Stimulated activated CD8-positive, alpha-beta memory T cell treated with anti-CD3 and anti-CD28 coated beads, Interleukin-2, amount 100 ng/mL, for 48 hours (primary cell): ENCODE measurements at places on chromosomes 2 and 18.

DNA sequence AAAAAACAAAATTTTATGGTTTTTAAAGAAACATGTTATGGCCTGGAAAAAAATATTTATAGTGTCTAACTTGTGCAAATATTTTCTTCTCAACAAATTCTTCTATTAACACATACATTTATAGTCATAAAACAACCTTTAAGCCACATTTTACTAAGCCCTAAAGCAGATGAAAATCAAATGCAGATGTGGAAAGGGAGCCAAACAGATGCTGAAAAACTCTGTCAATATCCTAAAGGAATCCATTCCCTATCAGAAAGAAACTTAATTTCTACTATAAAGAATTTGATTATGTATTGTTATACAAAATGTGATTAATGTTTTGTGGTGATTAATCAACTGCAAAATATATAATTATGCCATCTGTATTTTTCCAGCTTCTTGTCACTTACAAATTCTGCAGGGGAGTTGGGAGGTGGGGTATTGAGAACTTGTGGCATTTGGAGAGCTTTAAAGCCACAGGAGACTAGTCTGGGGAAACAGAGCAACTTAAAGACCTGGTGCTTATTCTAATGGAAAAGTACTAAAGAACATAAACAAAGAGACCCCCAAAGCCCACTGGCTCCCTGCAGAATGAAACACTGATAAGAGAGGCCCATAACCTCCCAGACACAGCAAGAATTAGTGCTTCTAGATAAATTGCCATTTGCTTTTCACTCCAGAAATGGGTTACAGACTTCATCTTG lies 1721.0 kb upstream of the PIK3C3 start:
- DNase-seq: no peak

DNA sequence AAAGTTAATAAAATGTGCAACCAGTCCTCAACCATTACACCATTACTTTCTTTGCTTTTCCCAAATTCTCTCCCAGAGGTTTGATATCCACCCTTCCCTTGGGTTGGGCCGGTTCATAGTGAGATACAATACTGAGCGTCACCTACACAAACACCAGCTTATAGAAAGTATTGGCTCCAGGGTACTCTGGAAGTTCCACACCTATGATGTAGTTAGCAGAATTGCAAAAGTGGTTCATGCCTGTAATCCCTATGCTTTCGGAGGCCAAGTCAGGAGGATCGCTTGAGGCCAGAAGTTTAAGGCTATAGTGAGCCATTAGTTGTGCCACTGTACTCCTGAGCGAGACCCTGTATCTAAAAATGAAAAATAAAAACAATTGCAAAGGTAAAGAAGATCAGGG lies 15.3 kb upstream of the MAP4K3 start:
- DNase-seq: no peak

DNA sequence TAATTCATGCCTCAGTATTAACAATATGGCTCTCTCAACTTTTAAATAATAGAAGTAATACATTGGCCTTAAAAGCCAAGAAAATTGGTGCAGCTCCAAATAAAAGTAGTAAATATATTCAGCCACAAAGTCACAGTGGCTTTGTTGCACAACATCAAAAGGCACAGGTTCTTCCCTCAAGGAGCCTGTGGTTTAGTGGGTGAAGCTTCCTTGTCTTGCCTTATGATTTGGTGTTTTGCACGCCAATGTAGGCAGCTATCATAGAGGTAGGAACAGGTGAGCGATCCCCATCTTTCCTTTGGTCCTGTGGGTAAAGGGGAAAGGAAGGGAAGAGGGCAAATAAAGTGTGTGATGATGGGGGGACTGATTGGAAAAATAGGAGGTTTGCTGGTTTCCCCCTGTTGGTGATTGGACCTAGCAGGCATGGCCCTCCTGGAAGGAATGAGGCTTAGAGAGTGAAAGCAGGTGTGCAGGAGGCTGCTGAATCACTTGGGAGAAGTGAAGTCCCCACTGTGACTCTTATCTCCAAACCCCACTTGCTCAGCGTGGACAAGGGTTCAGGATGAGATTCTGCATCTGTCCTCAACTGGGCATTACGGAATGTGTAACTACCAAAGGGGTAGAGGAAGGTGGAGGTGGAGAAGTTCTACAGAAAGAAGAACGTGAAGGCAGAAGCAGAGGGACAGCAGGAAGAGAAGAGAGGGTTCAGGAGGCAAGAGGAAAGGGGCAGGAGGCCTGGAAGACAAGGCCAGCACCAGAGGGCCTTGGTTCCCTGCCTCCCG lies 20.1 kb upstream of the TNP1 start:
- no peak for DNase-seq

- DNase-seq: no peak
Observed at GRCh38 chr2:190572246-190572645, 37.7 kb upstream of the NEMP2 start.

- DNase-seq: no peak
Observed at GRCh38 chr2:209344349-209344748, 79.5 kb upstream of the MAP2 start.

DNA sequence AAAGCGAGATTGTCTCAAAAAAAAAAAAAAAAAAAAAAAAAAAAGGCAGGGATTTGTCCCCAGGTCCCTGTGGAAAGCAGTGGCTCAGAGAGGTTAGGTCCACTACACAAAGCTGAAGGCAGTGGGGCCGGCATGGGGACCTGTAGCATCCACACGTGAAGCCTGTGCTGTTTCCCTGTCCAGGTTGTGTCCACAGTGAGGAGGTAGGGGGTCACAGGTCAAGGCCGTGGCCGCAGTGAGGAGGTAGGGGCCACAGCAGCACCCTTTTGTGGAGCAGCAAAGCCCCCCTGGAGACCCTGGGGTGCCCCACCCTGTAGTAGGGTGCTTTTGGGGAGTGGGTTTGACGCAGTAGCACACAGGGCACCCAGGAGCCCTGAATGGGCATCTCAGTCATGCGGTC lies 14.0 kb downstream of the TMEM177 start:
- no peak for DNase-seq

DNA sequence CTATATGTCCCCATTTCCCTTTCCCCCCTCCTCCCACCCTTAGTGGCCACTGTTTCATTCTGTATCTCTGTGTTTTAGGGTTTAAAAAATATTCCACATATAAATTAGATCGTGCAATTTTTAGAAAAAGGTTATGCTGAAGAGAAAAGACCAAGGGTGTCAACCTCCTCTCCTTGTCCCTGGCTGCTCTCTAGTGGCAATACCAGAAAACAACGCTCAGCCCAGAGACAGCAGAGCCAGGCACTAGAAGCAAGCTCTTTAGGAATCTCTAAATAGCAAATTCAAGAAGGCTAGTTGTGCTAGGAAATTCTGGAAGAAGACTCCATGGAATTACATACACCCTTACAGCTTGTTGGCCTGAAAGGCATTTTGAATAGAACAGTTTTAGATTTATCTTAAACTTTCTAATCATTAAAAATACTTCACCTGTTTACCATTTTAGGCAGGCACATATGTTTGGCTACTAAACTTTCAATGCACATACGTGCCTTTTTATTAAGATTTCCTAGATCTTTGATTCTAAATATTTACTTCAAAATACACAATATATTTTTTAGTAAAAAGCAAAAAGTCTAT lies 35.1 kb upstream of the RASGRP3 start:
- DNase-seq: no peak

DNA sequence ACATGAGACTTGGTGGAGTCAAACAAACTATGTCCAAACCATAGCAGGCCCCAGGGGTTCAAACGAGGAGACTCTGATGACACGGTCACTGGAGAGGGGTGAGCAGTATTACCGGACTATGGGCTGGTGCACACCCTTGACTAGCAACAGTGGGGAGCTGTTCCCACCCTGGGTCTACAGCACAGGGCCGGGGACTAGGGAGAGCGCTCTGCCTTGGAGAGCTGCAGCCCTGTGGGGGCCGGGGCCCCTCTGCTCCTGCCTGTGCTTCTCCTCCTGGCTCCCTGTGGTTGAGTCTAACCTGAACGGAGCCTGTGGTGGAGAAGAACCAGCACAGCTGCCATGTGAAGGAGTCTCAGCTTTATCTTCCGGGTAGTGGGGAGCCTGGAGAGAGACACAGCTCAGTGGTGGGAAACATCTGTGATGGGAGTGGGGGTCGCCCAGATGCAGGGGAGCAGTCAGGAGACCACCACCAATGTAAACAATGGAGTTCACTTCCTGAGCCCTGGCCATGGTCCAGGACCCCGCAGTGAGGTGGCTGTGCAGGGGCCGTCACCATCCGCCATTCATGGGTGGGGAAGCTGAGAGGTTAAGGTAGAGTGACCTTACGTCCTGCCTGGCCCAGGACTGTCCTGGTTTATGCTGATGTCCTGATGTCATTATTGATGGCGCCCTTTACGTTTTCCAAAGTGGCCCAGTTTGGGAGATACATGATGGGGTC lies 195.7 kb upstream of the TWIST2 start:
- DNase-seq: no peak

GRCh38 chr2:32745675-32746074 lies 117.8 kb downstream of the TTC27 start:
- no peak for DNase-seq

GRCh38 chr18:22563164-22563583 lies 145.5 kb upstream of the CTAGE1 start:
- DNase-seq: no peak

- DNase-seq: no peak
Observed at GRCh38 chr2:60226943-60227342, 326.5 kb downstream of the BCL11A start.

DNA sequence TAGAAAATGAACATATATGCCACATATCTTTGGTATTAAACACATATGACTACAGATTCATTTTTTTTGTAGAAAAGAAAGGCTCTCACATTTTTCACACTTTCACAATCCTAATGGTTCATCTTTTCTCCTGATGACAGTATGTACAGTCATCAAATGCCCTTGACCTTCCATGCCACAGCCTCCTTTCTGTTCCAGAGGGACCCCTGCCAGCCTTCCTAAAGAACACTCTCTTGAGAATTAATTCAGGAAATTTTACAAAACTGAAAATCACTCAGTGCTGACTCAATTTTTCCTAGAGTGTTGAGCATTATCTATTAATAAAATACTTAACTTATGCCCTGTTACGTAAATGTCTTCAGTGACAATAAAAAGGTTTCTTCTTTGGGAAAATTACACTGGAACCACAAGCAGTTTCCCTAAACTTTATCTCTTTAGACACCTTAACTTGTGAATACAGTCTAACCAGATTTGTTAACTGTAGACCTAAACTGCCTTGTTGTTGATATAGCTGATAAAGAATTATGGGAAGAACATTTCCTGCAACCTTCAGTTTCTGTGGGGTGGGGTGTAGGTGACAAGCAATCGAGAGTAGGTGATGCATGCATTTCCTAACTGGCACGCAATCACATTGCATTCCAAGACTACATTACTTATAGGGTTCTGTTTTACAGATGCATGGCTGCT lies 15.3 kb upstream of the ACOXL start:
- no peak for DNase-seq

GRCh38 chr2:75342504-75343175 lies 143.3 kb upstream of the TACR1 start:
- no peak for DNase-seq

- no peak for DNase-seq
Observed at GRCh38 chr2:39647104-39647765, 18.5 kb upstream of the TMEM178A start.

DNA sequence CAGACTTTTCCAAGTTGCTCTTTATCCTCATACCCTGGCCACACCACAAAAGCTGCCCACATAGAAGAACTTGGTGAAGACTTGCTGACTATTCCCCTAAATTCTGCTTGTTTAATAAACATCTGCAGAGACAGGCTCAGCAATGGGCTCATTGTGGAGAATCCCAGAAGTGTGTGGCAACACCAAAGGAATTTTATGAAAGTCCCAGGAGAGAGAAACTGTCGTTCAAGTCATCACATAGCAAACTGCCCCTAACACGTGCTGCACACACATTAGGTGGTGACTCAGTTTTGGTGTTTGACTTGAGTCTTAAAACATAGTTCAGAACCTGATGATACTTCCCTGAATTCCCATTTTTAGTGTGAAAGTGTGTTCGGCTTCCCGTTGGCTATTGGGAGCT lies 38.6 kb downstream of the CYP1B1 start:
- no peak for DNase-seq

GRCh38 chr2:100243631-100244030 lies 78.7 kb downstream of the LONRF2 start:
- no peak for DNase-seq

- DNase-seq: no peak
Observed at GRCh38 chr18:56907771-56908170, 239.1 kb upstream of the BOD1L2 start.

DNA sequence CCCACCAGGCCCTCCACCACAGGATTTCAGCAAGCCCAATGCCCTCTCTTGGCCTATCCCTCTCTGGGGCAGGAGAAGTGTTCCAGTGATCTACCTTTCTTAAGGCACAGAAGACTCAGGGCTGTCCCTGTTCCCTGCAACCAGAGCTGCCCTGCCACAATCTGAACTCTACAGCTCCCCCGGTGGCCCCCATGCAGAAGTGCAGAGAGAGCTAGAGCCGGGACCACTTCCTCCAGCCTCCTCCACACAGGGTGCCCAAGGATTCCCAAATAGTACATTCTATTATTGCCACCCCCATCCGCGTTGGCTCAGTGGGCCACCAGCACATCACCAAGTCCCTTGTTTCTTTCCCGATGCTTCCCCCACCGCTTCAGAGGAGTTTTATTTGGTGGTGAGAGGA lies 114.8 kb upstream of the PTPRM start:
- no peak for DNase-seq

DNA sequence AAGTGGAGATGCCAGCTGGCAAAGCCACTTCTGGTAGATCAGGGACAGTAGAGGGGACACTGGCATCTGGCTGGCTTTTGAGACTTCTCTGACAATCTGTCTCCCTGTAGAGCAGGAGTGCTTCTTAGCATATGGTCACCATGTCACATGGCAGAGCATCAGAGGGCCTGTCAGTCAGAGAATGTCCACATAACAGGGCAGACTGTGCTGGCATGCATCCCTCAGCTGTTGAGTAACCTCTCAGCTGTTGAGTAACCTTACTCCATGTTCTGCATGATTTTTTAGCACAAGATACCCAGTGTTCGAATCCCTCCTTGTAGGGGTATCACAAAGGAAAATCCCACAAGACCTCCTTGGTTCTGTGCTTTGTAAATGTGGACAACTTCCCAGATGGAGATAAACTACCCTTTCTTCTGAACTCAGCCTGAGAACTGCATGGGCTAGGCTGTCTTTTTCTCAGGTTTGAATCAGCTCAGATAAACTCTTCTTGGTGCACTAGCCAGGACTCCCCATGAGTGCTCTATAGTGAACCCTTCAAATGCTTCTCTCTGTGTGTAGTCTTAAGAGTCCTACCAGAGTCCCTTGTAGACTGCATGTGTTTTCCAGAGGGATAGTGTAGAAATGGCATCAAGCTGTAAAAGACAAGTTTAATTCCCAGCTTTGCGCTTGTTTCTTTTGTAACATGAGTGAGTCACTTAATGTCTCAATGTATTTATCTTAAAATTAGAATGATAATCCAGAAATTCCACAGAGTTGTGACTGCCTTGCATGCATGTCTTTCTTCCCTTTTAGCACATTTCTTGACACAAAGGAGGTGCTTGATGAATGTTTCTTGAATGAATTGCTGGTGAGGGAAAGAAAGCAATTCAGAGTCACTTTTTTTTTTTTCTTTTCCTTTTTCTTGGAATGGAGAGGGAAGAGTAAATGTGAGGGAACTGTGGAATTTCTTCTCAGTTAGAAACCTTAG lies 442.3 kb upstream of the HNMT start:
- no peak for DNase-seq

- DNase-seq: no peak
Observed at GRCh38 chr2:36780231-36780839, 83.8 kb downstream of the VIT start.
